Aortic smooth muscle cell (primary cell): ENCODE measurements at places on chromosomes 7 and 10. TPM values are rescaled to one million over a fixed set of nuclear protein-coding genes. Genes with fewer than 3 reads are reported as not detected.

Gene SSC4D
- 0.53 and 0.56 TPM in 2 replicates for total RNA-seq

Gene THSD7A
- 1.1 and 1.5 TPM in 2 replicates for total RNA-seq

Gene AKR1C4
- not detected in 2 replicates for total RNA-seq

Gene SPDYE6
- 0.06 TPM in 1 of 2 replicates, not detected in the other for total RNA-seq

Gene PTF1A
- not detected in 2 replicates for total RNA-seq

Gene CAV2
- total RNA-seq, result 114 and 125 TPM in 2 replicates

Gene ANKRD26
- 7.7 and 8.6 TPM in 2 replicates for total RNA-seq

Gene PRR15
- 0.19 TPM in 1 of 2 replicates, not detected in the other for total RNA-seq

Gene TMEM236
- 0.06 TPM in 1 of 2 replicates, not detected in the other for total RNA-seq

Gene CALML5
- total RNA-seq, result not detected in 2 replicates

Gene CYP2C19
- not detected in 2 replicates for total RNA-seq

Gene LLCFC1
- not detected in 2 replicates for total RNA-seq

Gene FOXI2
- not detected in 2 replicates for total RNA-seq

Gene OR6V1
- total RNA-seq, result not detected in 2 replicates

Gene SCART1
- 3.3 TPM in 2 replicates for total RNA-seq
